ENCODE measurements at places on chromosomes 16 and 17. TPM values are rescaled to one million over a fixed set of nuclear protein-coding genes. Genes with fewer than 3 reads are reported as not detected.

The RAB11FIP3 gene
- 30.0 TPM for polyA plus RNA-seq

The CLDN7 gene
- polyA plus RNA-seq = 1.6 TPM

The SLC5A10 gene
- polyA plus RNA-seq = 0.12 TPM

DNA sequence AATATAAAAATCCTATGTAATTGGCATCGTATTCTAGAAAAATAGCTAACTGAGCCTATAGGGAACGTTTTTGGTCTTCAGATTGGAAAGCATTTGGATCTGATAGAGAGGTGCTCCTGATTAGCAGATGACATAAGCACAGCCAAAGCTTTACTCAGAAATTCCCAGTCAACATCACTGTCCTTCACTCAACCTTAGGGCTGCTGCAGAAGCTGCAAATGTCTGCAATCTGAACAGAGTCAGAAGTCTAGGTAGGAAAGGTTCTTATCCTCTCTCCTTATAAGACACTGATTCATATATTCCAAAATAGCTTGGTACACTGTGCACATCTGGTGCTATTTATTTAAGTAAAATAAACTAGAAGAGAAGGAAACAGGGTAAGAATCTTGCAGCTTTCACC lies 19.2 kb downstream of the STRADA start:
- DNase-seq = no peak

- DNase-seq = no peak
Measured at GRCh38 chr17:924711-925475, 54.7 kb downstream of the NXN start.

GRCh38 chr17:52149626-52150025 lies 8.9 kb downstream of the CA10 start:
- DNase-seq = no peak

DNA sequence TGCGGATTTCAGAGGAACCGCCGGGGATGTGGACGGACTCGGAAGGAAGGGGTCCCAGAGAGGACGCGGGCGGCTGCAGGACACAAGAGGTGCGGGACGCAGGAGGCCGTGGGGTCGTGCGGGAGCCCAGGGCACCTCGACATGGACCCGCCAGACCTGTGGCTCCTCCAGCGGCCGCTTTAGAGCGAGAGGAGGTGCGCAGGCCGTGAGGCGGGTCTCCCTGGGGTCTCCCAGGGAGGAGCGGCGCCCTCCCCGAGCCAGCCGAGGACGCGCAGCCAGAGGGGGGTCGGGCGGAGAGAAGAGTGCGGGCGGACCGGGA lies 6.8 kb upstream of the FLYWCH1 start:
- no peak for DNase-seq
